Left colon (tissue), 2 donors: ENCODE measurements at places on chromosomes 4 and X. TPM values are rescaled to one million over a fixed set of nuclear protein-coding genes. Genes with fewer than 3 reads are reported as not detected.

Gene CCSER1
- 14.4 TPM for total RNA-seq

Gene TNMD
- 1.1 TPM for total RNA-seq

Gene EVC2
- total RNA-seq = 1.4 TPM

Gene GJB1
- 67.9 TPM for total RNA-seq

Gene GPRASP3
- total RNA-seq = 3.2 TPM

Gene GLUD2
- total RNA-seq = 0.37 TPM

Gene CLIC2
- total RNA-seq = 3.5 TPM

Gene NXF2
- not detected for total RNA-seq

Gene CUL4B
- 26.0 TPM for total RNA-seq
